Heart left ventricle (tissue), 16 donors: ENCODE measurements at places on chromosomes 12 and 14. TPM values are rescaled to one million over a fixed set of nuclear protein-coding genes. Genes with fewer than 3 reads are reported as not detected.

PIWIL1 gene
- total RNA-seq: not detected

RNASE4 gene
- 8.2 TPM for total RNA-seq

SERPINA1 gene
- total RNA-seq: 53.4 TPM

B4GALNT3 gene
- total RNA-seq: 29.8 TPM

NELL2 gene
- not detected for total RNA-seq

SLC38A6 gene
- 5.3 TPM for total RNA-seq

PRICKLE1 gene
- total RNA-seq: 21.7 TPM

HHIPL1 gene
- 1.1 TPM for total RNA-seq

PPM1H gene
- 5.8 TPM for total RNA-seq

CARMIL3 gene
- total RNA-seq: 0.19 TPM

DNA sequence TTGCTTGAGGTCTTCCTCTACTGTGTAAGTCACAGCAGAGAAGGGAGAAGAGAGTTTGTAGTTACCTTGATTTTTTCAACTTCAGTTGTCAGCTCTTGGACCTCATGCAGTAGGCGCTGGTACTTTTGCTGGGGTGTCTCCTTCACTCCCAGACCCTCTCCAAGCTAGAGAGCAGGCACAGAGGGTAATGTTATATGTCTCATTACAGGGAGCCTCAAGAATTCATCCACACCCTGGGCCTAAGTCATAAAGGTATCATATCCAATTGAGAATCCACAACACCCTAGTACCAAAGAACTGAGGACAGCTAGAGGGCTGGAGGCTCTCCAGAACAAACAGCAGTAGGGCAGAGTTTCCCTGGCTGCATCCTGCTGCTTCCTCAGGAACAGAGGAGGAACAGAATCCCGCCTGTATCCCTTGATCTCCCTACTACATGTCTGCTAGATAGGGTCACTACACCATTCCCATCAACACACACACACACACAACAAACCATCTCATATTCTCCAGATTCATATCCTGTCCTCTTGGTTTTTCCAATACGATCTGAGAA, 11.9 kb downstream of the DCTN2 start:
- no peak overlapping the region for H3K27ac ChIP-seq
- H3K4me1 ChIP-seq: no peaks in the 10 kb centered on the region
- peaks cover 97% of the 10 kb centered on the region for H3K36me3 ChIP-seq
- H3K4me3 ChIP-seq: no peak overlapping the region

GRCh38 chr12:6607751-6608591, 792 bp upstream of the CHD4 start:
- H3K27ac ChIP-seq: peak overlapping the region; percentile 55
- no peaks in the 10 kb centered on the region for H3K36me3 ChIP-seq
- H3K27me3 ChIP-seq: no peaks in the 10 kb centered on the region
- peak overlapping the region; percentile 3 for H3K4me3 ChIP-seq
- DNase-seq: peak; percentile 51

GRCh38 chr12:132367071-132367851, 37.9 kb upstream of the GALNT9 start:
- no peaks in the 10 kb centered on the region for H3K4me1 ChIP-seq
- H3K27ac ChIP-seq: no peak overlapping the region
- no peak for DNase-seq
- H3K36me3 ChIP-seq: no peaks in the 10 kb centered on the region
- peaks cover 34% of the 10 kb centered on the region for H3K27me3 ChIP-seq

DNA sequence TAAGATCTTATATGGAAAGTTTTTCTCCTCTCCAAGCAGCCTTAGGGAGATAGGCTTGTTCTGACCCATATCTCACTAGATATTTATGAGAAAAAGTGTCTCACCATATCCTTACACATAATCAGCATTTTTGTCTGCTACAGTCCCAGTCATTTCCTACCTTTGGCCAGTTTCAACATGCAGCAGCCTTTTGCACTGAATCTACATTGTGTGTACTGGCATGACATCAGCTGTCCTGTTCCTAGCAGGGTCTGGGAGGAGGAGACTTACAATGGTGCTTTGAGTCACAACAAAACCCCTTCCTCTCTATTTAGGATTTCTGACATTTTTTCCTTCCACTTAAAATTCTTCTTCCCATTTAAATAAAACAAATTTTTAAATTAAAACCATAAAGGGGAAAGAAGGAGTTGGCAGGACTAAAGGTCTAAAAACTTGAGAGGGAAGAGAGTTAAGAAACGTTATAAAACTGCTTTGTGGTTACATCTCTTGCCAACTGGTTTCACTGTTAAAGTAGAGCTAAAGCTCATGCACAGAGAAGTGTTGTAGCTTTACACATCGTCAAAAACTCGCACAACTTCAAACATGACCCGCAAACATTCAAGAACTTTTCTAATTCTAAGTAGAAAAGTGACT, 53.3 kb upstream of the CERS5 start:
- peak overlapping the region; percentile 60 for H3K27ac ChIP-seq
- H3K4me1 ChIP-seq: peaks cover 45% of the 10 kb centered on the region
- H3K4me3 ChIP-seq: peak overlapping the region; percentile 53
- peaks cover 10% of the 10 kb centered on the region for H3K36me3 ChIP-seq
- H3K27me3 ChIP-seq: no peaks in the 10 kb centered on the region
- DNase-seq: no peak

DNA sequence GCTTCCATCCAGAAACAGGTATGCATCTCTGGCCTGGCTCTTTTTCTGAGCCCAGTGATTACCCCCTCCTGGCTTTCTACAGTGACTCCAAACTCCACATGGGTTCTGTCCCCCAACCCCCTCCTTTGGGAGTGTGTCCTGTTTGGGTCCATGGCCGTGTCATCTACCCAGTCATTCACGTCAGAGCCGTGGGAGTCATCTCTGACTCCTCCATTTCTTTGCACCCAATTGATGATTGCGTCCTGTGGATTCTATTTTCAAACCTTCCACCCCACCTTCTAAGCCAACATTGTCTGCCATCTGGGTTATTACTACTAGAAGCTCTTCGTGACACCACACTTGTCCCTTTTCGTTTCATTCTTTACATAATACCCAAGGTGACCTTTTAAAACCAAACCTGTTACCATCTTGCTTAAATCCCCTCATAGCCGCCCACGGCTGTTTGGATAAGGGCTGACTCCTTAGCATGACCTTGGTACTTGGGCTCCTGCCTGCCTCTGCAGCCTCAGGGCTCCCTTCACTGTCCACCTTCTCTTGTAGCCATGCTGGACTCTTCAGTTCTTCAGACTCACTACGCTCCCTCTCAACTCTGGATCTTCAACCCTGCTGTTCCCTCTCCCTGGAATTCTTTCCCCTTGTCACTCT, 38.1 kb upstream of the NT5DC3 start:
- peaks cover 4% of the 10 kb centered on the region for H3K4me1 ChIP-seq
- DNase-seq: no peak
- H3K4me3 ChIP-seq: no peak overlapping the region
- H3K27ac ChIP-seq: no peak overlapping the region

DNA sequence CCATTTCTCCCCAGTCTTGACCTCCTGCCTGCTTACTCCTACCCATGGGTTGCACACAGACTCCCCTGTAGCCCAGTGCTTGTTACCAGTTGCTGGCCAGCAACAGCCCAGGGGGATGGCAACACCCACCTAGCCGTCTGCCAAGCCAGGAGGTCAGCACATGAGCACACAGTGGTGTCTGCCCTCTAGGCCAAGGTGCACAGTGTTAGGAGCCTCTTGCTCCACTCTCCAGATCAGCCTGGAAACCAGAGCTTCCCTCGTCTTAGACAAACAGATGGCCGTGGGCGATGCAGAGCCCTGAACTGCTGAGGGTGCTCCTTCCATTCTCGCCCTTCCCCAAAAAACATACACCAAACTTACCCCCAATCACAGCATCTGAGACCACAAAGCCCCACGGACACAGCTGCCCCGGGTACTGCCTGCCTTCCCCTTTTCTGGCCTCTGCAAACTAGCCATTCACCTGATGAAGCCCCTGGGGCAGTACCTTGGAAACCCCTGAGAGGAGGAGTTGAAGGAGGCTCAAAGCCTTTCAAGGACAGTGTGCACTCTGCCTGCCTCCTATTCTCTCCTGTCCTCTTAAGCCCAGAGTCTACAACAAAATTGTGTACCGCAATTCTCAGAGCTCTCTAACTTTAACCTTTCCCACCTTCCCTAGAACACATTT, 1.0 kb upstream of the GPD1 start:
- peaks cover 15% of the 10 kb centered on the region for H3K36me3 ChIP-seq
- H3K4me3 ChIP-seq: no peak overlapping the region
- DNase-seq: no peak

DNA sequence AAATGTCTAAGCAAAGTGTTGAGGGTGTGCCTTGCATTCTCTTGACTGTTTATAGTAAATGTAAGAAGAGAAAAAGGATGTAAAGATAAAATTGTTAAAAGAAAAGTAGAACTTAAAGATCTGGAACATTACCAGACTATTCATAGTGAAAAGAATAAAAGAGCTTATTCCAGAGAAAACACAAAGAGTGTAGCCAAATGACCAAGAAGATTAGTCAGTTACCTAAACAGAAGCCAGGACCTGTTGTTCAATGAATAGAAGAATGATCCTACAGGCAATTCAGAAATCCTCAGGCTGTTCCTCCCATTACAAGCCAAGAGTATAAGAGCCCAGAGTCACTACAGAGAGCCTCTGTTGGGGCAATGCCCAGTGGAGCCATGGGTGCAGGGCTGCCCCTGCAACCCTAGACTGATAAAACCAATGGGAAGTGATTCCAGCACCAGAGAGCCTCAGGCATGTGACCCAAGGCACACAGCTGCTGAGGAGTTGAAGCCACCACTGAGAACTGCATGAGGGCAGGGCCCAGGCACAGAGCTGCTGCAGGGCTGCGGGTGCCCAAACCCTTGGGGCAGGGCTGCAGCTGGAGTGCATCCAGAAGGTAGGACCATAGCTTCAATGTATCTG, 91.1 kb upstream of the SLC38A4 start:
- H3K4me1 ChIP-seq: no peaks in the 10 kb centered on the region
- H3K27me3 ChIP-seq: no peaks in the 10 kb centered on the region
- no peak overlapping the region for H3K27ac ChIP-seq
- no peak overlapping the region for H3K4me3 ChIP-seq
- DNase-seq: peak; percentile 49

GRCh38 chr12:132474237-132474741, 15.7 kb upstream of the FBRSL1 start:
- peak; percentile 24 for DNase-seq
- H3K27ac ChIP-seq: no peak overlapping the region
- H3K27me3 ChIP-seq: no peaks in the 10 kb centered on the region
- H3K4me1 ChIP-seq: no peaks in the 10 kb centered on the region

DNA sequence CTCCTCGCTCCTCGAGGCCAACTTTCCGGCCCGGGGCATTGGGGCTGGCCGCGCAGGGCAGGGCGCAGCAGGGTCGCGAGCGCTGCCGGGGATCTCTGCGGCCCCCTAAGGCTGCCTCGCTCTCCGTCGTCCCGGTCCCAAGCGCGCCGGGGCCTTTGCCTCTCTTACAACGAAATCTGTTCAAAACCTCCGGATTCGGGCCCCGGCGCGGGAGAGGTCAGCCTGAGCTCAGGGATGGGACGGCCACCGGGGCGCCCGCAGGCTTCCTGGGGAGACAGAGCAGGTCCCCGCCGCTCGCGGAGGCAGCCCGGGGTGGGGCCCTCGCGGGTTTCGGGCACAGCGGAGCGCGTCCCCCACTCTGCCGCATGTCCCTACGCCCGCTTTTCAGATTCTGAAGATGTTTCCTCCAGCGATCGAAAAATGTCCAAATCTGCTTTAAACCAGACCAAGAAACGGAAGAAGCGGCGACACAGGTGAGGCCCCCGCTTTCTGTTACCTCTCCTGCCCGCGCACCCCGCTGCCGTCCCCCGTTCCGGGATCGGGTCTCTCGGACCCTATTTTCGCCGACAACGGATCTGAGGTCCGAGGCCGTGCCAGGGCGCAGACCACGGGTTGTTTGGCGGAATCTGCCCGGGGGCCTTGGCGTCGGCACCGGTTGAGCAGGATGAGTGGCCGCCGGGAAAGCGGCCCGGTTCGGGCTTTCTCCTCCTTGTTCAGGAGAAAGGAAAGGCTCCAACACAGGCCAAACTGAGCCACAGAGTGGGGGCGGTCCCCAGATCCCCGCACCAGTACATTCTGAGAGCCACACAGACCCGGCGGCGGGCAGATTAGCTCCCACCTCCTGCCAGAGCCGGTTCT, 1.8 kb downstream of the VSX2 start:
- H3K36me3 ChIP-seq: no peaks in the 10 kb centered on the region
- DNase-seq: no peak
- peaks cover 21% of the 10 kb centered on the region for H3K4me1 ChIP-seq
- H3K27me3 ChIP-seq: peaks cover 67% of the 10 kb centered on the region
